ENCODE measurements at places on chromosomes 7 and 10.

DNA sequence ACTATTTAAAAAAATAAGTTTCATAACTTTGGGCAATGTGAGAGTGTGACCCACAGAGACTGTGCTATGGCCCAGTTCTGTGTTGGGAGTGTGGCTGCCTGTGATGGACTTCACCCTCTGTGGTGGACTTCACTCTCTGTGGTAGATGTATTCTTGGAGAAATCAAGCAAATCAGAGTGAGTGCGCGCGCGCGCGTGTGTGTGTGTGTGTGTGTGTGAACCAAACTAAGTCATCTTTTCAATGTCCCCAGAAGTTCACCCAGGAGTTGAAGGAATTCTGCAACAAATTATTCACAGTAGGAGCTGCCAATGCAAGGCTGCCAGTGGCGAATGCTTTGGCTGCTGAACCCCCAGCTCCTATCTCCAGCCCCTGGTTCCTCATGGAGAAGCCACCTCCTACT lies 184.5 kb downstream of the ADAM12 start:
- no peak for DNase-seq

DNA sequence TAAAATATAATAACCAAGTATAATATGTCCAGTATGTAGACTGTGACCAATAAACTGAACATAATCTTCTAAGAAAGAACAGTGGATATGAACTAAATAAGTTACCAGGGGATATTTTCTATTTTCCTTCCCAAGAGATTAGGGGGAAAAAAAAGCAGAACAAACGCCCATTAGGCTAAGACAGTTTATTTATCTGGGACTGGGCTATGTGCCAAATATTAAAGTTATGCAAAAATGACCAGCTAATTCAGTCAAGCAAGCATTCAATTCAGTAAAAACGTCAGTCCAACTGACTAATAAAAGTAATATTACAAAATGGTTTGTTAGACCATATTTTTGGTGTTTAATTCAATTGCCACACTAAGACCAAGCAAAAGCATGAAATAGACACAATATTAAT lies 122.2 kb downstream of the TSPAN12 start:
- DNase-seq, result no peak

- no peak for DNase-seq
These were observed 3.2 kb downstream of the FIS1 start for GRCh38 chr7:101241443-101242349.

GRCh38 chr10:73965890-73966768 lies 31.8 kb upstream of the VCL start:
- DNase-seq, result no peak

DNA sequence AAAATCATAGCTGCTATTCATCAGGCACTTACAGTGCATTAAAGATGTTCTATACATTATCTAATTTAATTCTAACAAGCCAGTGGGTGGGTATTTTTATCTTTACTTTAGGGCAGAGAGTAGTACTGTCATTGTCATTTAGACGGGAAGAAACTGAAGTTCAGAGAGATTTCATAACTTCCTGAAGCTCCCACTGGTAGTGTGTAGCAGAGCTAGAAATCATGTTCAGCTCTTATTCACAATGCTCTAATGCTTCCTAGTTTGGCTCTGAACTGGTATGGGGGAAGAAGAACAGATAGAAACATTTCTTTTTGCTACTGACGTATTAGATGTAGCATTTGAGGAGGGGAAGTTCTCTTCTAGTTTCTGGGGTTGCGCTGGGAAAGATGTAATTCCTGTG lies 116.7 kb downstream of the CYP26A1 start:
- no peak for DNase-seq

- DNase-seq, result no peak
These were observed 54.7 kb upstream of the CCNJ start for GRCh38 chr10:95988702-95989101.

Data from stimulated activated CD4-positive, alpha-beta T cell treated with anti-CD3 and anti-CD28 coated beads, Interleukin-15, amount 100 ng/mL, for 48 hours (primary cell).